ENCODE measurements at places on chromosomes 3 and 15.
A peak's percentile ranks its signal among the peaks of the same experiment; 100 is the strongest.

DNA sequence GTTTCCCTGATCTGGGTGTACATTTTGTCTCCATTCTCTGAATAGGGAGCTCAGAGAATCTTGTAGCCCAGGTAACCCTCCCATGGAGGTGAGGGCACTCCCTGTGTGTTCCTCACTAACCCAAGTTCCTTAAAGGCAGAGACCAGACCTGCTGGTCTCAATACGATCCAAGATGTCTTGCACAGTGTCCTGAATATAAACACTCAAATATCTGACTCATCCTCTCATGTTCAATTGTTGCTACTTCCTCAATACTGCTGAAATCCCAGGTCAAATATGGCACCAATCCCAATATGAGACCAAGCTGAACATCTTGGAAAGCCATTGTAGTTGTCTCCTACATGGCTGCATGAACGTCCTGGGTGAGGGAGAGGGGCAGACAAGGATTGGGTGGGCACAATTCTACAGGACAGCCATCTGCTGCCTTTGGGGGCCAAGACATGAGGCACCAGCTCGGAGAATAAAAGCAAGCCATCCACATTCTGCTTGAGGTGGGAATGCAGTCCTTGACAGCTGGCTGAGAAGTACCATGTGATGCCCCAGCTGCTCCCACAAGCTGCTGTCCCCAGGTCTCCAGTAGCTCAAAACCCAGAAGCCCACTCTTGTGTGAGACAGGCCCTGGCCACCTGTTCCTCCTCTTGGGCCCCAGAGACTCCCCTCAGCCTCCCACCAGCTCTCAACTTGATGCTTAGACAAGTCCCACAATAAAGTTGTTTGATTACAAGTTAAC lies 18.2 kb downstream of the TBC1D2B start:
- peak overlapping the region; percentile 32 for H3K27ac ChIP-seq
- H3K36me3 ChIP-seq: no peaks in the 10 kb centered on the region
- DNase-seq: no peak
- peaks cover 54% of the 10 kb centered on the region for H3K4me1 ChIP-seq
- H3K4me3 ChIP-seq: no peak overlapping the region

DNA sequence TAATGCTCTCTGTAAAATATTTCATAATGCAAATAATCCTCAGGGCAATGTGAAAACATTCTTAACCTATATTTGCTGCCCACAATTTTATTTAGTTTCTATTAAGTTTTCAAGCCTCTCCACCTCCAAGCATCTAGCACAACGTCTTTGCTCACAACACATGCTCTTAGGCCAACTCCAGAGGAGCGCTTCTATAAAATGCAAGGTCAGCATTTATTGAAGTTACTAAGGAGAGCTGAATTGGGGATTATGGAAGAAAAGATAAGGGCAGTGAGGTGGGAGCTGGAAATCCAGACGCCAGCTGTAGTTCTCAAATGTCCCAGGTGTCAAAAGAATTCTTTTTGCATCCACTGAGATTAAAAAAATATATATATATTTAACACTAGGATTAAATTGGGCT lies 996 bp downstream of the RABL3 start:
- H3K4me1 ChIP-seq: peaks cover 24% of the 10 kb centered on the region
- H3K27me3 ChIP-seq: no peaks in the 10 kb centered on the region
- H3K36me3 ChIP-seq: peaks cover 10% of the 10 kb centered on the region

GRCh38 chr15:46556559-46557379 lies 921.9 kb downstream of the SQOR start:
- H3K4me3 ChIP-seq: no peak overlapping the region
- H3K27ac ChIP-seq: no peak overlapping the region
- no peaks in the 10 kb centered on the region for H3K4me1 ChIP-seq
- DNase-seq: no peak

DNA sequence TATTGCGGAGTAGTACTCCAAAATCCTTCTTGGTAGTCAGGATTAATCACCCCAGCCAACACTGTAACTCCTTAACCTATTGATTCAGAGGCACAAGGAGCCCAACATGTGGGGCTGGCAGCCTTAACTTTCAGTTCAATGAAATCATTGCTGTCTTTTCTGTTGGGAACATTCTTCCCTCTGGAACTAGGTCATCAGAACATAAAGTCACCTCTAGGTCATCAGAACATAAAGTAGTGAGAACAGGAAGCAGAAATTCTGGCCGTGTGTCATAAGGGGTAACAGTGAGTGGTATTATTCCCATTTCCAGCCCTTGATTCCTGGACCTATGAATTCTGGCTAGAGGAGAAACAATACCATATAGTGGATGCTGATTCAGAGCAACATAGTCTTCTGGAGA lies 71.5 kb upstream of the TNIK start:
- no peak overlapping the region for H3K4me3 ChIP-seq
- no peak overlapping the region for H3K27ac ChIP-seq
- no peaks in the 10 kb centered on the region for H3K27me3 ChIP-seq

DNA sequence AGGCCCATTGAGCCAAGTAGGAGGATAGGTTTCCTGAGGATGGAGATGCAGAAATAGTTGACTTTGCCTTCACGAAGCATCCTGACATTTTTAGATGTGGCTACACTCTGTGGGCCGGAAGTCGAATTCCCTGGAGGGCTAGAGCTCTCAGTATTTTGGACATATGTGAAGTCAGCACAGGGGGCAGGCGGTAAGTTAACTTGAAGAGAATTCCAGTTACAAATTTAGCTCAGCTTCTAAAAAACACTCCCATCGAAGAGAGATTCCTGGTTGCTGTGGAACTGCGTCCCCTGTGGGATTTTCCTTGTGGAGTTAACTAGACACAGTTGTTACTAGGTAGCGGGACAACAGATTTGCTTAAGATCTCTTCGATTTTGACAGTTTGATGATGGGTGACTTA lies 161.9 kb upstream of the RGMA start:
- no peaks in the 10 kb centered on the region for H3K36me3 ChIP-seq
- no peak overlapping the region for H3K27ac ChIP-seq
- H3K4me1 ChIP-seq: peaks cover 11% of the 10 kb centered on the region
- DNase-seq: no peak
